ENCODE measurements at places on chromosomes 11 and 22.
A peak's percentile ranks its signal among the peaks of the same experiment; 100 is the strongest.

- no peak for DNase-seq
Measured at GRCh38 chr22:39244496-39245129, at the start of gene PDGFB. PDGFB (minus strand) TSS chr22:39244982; CDS start chr22:39243963, 1,019 bp downstream.

DNA sequence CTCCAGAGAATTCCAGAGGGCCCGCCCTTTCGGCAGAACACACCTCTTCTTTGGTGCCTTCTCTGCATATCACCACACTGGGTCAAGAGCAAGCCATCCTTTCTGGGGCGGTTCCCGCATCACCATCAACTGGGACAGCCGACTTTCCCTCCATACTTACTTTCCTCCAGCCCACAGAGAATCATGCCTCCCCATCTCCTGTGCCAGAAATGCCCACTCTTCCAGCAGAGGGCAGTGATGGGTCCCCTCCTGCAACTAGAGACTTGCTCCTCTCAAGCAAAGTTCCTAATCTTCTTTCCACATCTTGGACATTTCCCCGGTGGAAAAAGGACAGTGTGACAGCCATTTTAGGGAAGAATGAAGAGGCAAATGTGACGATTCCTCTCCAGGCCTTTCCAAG is 157.7 kb downstream of the C11orf91 start:
- DNase-seq: peak; percentile 74

- no peak for DNase-seq
Measured at GRCh38 chr11:6671991-6672390, 11.1 kb downstream of the MRPL17 start.

GRCh38 chr11:88312628-88313027 is 24.9 kb downstream of the CTSC start:
- DNase-seq: no peak

DNA sequence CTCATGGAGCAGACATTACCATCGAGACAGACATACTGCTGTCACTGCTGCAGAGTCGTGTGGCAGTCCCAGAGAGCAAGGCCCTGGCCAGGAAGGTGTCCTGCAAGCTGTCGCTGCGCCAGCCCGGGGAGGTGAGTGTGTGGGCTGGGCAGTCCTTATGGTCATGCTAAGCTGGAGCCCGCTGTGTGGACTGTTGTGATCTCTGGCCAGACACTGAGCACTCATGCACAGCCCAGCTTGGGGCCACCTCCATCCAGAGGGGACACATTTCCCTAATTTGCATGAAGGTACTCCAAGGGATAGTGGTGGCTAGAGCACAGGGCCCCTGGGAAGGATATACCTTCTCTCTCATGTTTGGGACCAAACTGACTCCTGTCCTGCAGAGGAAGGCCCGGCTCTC is 9.6 kb downstream of the ANKK1 start:
- DNase-seq: no peak

DNA sequence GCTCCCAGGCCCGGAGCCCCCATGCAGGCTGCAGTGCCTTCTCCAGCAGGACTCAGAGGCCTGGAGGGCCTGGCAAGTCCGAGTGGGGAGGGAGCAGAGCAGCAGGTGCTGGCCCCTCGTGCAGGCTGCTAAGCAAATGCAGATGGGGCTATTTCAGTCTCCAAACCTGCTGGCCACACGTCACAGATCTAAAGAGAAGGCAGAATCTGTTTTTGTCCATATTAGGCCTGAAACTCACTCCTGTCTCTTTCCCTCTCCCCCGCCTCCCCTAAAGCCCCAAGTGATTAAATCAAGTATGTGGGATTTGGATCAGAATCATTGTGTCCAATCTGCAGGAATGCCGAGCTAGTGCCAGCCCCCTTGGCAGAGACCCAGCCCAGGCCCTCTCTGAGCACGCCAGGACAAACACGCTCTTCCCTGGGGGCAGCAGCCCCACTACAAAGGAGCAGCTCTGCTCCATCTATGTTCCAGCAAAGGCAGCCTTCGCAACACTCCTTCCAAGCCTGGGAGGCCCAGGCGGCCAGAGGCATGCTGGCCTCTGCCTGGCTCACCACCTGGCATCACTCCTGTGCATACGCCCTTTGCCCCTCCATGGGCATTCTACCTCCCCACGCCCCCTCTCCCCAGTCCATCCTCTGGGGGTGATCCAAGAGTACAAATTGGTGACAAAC is 26.5 kb downstream of the RPL27A start:
- no peak for DNase-seq

DNA sequence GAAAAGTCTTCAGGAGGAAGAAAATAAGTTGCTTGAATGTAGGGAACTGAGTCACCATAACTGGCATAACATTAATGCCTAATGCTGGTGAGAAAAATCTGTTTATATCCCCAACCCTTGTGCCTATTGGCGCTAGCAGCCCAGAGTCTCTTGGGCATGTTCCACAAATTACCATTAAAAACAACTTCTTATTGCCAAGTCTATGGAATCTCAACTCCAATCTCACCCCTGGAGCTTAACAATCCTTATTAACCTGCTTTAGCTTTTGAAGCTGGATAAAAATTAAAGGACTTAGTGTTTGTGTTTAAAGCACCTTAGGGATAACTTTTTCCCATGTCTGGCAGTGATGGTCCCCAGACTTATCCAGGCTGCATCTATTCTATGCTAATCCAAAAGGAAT is 143.0 kb downstream of the APIP start:
- DNase-seq: no peak

DNA sequence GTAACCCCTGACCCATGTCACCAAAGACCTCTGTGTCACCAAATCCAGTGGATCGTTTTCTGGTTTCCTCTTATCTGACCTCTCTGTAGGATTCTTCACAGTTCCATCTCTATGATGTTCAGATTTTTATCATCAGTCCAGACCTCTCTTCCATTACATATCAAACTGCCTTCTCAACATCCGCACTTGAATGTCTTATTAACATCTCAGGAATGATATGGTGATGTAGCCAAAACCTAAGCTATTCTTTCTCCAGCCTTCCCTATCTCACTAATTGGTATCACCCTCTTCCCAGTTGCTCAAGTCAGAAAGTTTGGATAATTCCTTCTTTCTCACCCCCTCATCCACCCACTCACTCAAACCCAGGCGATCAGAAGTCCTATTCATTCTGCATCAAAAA is 13.4 kb downstream of the APLNR start:
- no peak for DNase-seq

GRCh38 chr11:104254347-104254746 is 90.4 kb upstream of the PDGFD start:
- DNase-seq: peak; percentile 8

DNA sequence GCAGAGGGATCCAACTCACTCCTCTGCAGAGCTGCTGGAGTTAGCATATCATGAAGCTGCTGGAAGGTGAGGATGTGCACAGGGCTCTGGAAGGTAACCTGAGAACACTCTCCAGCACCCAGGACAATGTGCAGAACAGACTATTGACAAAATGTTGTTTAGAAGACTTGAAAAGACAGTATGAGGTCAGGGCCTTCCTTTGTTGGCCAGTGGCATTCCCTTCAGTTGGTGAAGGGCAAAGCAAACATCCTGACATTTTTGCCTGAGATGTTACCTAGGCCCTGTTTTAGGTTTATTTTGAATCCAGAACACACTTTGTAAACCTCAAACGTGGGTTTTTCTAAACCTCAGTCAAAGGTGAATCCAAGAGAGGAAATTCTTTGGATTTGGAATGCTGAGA is 67.8 kb downstream of the DEPDC5 start:
- no peak for DNase-seq

GRCh38 chr11:111320728-111321568 is 22.6 kb downstream of the POU2AF3 start:
- DNase-seq: no peak

DNA sequence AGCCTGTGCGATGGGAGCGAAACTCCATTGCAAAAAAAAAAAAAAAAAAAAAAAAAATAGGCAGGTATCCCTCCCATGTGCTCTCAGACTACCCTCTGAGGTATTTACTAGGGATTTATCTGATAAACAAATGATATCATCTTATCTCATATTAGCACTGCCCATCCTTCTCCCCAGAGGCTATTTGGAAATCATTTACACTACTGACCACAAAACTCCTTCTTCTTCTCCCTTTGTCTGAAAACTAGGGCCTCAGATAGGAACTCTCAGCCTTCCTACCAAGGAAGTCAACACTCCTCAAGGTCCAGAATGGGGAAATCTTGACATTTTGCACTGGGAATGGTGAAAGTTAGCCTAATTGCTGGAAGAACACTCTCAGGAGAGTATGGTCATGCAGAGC is 46.4 kb downstream of the LARGE2 start:
- DNase-seq: no peak

- no peak for DNase-seq
Measured at GRCh38 chr11:44749189-44749588, 22.4 kb downstream of the TSPAN18 start.

- no peak for DNase-seq
Measured at GRCh38 chr11:115297330-115297729, 206.9 kb downstream of the CADM1 start.

DNA sequence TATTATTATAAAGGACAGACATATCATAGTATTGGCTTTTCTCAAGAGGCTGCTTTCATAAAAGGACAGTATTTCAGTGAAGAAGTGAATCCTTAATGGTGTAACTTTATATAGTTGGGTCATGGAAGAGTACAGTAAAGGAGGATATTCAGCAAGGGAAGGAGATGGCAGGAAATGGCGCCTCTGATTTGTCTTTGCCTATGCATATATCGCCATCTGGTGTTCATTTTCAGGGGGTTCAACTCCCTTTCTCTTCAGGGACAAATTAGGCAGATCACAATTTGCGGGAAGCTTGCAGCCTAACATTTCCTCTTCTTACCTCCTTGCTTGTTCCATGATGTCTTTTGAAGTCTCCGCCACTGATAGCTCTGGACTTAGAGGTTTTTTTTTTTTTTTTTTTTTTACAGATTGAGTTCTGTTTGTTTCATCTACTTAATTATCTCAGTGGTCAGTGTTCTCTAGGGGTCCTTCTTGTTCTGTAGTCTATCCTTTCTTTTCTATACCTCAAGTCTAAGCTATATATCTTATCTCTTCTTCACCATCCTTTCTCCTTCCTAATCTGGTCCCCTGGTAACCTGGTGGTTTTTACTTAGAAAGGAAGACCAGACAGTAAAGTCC is 21.8 kb upstream of the RRM1 start:
- DNase-seq: peak; percentile 62

- DNase-seq: no peak
Measured at GRCh38 chr11:131615611-131616010, 245.2 kb downstream of the NTM start.

GRCh38 chr11:45450189-45450588 is 164.0 kb upstream of the SYT13 start:
- DNase-seq: no peak

- DNase-seq: peak; percentile 65
Measured at GRCh38 chr11:63670433-63671321, 499 bp downstream of the ATL3 start.

- no peak for DNase-seq
Measured at GRCh38 chr11:37459456-37459855, 861.4 kb upstream of the RAG2 start.

GRCh38 chr11:45850446-45850845 is 3.2 kb downstream of the CRY2 start:
- DNase-seq: no peak

GRCh38 chr22:45059296-45059695 is 49.5 kb upstream of the PHF21B start:
- no peak for DNase-seq

DNA sequence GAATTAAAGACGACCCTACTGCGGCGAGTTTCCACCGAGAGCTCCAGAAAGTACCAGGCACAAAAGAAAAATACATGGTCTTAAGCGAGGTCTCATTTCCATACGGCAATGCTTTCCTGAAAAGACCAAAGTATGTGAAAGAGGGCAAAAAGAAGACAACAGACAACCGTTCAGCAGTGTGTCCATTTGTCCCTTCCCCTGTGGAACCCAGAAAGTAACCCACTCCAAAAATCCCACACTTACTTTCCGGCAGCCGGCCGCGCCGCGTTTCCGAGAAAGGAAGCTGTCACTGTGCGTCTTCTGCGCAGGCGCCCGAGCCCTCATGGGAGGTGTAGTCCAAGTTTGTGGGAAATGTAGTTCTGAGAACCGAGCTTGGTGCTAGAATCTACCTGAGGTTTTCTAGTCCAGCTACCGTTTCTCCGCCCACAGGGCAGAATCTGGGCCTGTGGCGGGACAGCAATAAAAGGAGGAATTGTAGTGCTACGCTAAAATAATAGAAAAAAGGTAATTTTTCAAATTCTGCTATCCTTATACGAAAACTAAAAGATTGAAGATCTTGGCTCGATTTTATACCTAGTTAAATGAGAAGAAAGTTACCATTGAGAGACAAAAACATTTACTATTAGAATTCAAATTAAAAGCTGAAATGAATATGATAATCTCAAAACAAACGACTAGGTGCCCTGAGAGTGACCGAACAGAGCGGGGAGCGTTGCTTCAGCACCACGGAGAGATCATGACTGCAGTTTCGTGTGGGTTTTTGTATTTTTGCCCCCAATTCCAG is at the start of gene PUS3:
TSS of gene PUS3 (minus strand) at position 280 of the 784 bp plus-strand sequence. CDS start 6,922 bp downstream, outside the sequence.
- peak; percentile 90 for DNase-seq

- DNase-seq: no peak
Measured at GRCh38 chr11:70088735-70089250, 10.7 kb downstream of the ANO1 start.

GRCh38 chr11:117923773-117924172 is 5.4 kb downstream of the TMPRSS13 start:
- no peak for DNase-seq

- no peak for DNase-seq
Measured at GRCh38 chr11:64967375-64967774, 4.5 kb downstream of the MAJIN start.

- DNase-seq: no peak
Measured at GRCh38 chr11:27391331-27392015, 28.5 kb upstream of the CCDC34 start.

- DNase-seq: no peak
Measured at GRCh38 chr11:87366763-87367405, 329.1 kb downstream of the TMEM135 start.

DNA sequence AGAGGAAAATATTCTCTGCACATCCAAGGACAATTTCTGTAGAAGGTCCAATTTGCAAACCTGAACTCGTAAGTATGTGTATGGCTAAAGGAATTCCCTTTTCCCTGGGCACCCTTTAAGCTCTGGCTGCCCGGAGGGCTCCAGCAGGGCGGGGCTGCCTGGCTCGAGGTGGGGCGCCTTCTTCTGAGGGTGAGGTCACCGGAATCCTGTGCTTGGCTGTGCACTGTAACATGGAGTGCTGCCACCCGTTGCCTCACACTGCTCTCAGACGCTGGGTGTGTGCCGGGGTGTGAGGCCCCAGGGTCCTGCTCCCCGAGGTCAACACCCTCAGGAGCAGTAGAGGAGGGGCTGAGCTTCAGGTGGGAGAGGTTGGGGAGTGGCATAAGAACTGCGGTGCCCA is 61.5 kb downstream of the SYN3 start:
- DNase-seq: no peak

DNA sequence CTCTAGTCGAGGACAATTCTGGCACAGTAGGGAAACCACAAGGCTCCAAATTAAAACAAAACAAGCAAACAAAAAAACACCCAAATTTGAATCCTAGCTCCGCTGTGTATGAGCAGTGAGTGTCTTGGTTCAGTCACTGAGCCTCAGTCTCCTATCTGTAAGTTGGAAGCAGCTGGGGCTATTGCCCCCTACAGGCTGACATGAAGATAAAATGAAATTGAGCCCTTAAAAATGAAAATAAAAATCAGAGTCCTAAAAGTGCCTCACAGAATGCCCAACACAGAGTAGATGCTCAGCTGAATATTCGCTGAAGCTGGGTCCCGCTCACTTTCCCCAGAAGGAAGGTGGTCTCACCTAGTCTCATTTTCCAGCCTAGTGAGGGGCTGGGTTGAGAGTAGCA is 65.2 kb downstream of the PDE2A start:
- peak; percentile 56 for DNase-seq

GRCh38 chr22:29701155-29701999 is 18.4 kb upstream of the CABP7 start:
- DNase-seq: peak; percentile 60

Measured in GM13977 (cell line).